ENCODE measurements at places on chromosomes 12 and 14. TPM values are rescaled to one million over a fixed set of nuclear protein-coding genes. Genes with fewer than 3 reads are reported as not detected.

PTPRB gene
- total RNA-seq, result 4.4 TPM

ERP27 gene
- total RNA-seq, result not detected

DNA sequence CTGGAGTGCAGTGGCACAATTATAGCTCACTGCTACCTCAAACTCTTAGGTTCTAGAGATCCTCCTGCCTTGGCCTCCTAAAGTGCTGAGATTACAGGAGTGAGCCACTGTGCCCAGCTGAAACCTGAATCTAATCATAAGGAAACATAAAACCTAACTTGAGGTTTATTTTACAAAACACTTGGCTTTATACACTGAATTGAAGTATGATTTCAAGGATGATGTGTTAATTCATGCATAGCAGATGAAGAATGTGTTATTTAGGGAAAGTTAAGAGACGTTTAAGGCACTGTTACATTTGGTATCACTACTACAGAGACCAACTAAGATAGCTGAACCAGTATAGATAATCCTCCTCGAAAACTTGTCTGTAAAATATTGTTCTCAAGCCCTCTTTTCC, 6.4 kb downstream of the DICER1 start:
- DNase-seq, result no peak

DNA sequence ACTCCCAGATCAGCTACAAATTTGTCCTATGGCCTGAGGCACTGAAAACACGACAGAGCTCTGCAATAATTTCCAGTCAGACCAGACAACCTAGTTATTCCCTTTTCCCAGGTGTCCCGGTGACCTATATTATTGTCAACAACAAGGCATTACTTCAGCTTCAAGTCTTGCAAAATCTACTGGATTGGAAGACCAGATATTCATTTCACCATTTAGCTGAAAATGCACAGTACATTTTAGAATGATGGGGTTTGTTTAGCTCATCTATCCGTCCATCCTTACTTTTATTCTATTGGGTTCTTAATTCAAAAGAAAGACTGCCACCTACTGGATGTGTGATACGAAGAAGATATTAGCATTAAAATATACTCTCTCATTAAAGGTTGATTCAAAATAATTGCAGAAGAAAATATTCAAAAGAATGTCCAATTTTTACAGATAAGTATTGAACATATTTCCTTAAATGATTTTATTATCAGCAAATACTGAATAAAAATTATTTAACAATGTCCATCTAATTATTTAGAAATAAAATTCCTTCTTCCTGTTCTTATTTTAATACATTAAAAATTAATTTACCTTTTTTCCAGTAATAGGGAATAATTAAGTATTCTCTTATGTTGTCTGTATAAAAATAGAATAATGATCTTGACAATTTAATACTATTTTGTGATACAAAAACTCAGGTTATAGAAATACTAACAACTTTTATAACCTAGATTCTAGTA, 244.9 kb upstream of the LRIG3 start:
- peak; percentile 79 for DNase-seq

DNA sequence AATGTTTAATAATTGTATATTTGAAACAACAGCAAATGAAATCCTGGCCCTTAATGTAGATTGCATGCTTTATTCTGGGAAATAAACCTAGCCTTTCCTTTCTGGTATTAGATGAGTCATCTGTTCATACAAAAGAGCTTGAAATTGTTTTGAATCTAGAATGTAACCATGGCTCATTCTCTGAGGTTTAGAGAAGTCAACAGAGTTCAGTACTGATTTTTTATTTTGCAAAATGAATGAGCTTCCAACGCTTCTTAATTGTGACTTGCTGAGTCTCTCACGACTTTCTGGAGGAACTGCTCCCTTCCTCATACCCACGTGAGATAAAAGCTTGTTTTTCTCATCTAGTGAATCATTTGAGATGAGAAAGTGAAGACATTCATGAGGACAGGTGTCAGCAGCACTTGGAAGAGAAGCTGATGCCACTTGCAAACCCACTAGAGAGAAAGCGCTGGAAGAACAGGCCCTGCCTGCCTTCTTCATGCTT, 509.6 kb downstream of the VRK1 start:
- no peak for DNase-seq

DNA sequence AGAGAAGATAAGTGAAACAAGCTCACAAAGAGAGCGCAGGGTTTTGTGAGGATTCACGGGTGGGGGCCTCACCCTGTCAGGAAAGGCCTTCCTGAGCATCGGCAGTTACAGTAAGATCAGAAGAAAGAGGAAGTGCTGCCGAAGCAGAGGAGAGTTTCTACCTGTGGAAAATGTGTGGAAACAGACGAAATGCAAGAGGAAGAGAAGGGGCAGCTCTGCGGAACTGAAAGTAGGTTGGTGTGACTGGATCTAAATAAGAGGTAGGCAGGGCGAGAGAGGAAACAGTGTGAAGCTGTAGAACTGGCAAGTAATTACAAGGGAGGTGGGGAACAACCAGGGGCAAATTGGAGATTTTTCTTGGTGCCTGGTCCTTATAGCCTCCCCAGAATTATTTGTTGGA, 2.6 kb downstream of the GPR68 start:
- DNase-seq, result no peak

GRCh38 chr14:64444984-64445845, 20.1 kb upstream of the AKAP5 start:
- DNase-seq, result peak; percentile 67

DNA sequence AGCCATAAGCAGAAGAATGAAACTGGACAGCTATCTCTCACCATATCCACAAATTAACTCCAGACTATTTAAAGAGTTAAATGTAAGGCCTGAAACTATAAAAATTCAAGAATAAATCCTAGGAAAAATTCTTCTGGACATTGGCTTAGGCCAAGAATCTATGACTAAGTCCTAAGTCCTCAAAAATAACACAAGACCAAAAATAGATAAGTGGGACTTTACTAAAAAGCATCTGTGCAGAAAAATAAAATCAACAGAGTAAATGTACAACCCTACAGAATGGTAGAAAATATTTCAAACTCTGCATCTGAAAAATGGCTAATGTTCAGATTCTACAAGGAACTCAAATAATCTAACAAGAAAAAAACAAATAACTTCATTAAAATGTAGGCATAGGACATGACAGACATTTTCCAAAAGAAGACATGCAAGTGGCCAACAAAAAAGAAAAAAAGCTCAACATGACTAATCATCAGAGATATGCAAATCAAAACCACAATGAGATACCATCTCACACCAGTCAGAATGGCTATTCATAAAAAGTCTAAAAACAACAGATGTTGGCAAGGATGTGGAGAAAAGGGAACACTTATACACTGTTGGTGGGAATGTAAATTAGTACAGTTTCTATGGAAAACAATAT, 61.0 kb upstream of the PPFIA2 start:
- DNase-seq, result peak; percentile 42

- no peak for DNase-seq
These were observed 479.8 kb upstream of the FLRT2 start for GRCh38 chr14:85050180-85050579.

All from GM23248 (cell line).